Kasumi-1 (cell line): ENCODE measurements at places on chromosomes 12 and 14.
A peak's percentile ranks its signal among the peaks of the same experiment; 100 is the strongest.

GRCh38 chr12:101567918-101568317, 26.9 kb upstream of the MYBPC1 start:
- DNase-seq, result no peak

GRCh38 chr14:68795597-68796417, 2.9 kb upstream of the ZFP36L1 start:
- DNase-seq, result peak; percentile 32

- DNase-seq, result no peak
Observed at GRCh38 chr12:121753844-121754264, 39.6 kb downstream of the RHOF start.

- no peak for DNase-seq
Observed at GRCh38 chr12:4273273-4273651, 300 bp upstream of the CCND2 start.

- DNase-seq, result no peak
Observed at GRCh38 chr12:101116911-101117310, 93.1 kb downstream of the SLC5A8 start.

DNA sequence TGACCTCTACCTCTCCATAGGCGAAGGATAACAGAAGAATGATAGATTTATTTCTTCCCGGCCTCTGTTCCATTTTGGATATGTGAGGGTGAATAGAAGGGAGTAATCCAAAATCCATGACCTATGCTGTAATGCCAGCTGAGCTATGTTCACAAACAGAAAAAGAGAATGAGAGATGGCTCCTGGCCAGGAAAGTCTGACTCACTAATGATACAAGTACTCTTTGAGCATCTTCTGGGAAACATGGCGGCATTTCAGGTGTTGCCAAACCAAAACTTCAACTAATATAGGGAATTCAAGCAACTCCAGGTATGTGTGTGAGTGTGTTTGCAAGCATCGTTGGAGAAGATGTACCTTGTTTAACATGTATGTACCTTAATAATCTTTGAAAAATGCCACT, 55.1 kb downstream of the MED13L start:
- no peak for DNase-seq

- no peak for DNase-seq
Observed at GRCh38 chr12:73629893-73630831, 907.5 kb upstream of the ATXN7L3B start.

GRCh38 chr14:97491697-97492096, 694.5 kb downstream of the VRK1 start:
- DNase-seq, result no peak

DNA sequence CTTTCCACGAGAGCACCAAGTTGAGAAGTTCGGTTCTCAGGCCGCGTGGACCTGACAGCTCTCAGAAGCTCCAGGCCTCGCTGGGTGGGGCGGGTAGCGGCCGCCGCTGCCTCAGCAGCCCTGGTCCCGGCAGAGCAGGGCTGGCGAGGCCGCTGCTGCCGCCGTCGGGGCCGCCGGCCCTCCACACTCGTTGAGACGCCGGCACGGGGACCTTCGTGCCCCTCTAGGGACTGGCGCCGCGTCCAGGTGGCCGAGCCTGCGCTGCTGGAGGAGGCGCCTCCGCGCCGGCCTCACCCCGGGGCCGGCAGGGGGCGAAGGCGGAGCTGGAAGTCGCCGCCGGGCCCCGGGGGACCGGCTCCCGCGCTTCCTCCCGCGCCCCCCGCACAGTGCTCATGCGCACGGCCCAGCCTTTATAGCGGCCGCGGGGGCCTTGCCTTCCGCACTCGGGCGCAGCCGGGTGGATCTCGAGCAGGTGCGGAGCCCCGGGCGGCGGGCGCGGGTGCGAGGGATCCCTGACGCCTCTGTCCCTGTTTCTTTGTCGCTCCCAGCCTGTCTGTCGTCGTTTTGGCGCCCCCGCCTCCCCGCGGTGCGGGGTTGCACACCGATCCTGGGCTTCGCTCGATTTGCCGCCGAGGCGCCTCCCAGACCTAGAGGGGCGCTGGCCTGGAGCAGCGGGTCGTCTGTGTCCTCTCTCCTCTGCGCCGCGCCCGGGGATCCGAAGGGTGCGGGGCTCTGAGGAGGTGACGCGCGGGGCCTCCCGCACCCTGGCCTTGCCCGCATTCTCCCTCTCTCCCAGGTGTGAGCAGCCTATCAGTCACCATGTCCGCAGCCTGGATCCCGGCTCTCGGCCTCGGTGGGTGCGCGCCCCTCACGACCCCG, at the start of gene COCH:
TSS of gene COCH (plus strand) at position 440 of the 879 bp plus-strand sequence. CDS start at position 820, 380 bp downstream.
- DNase-seq, result peak; percentile 55

DNA sequence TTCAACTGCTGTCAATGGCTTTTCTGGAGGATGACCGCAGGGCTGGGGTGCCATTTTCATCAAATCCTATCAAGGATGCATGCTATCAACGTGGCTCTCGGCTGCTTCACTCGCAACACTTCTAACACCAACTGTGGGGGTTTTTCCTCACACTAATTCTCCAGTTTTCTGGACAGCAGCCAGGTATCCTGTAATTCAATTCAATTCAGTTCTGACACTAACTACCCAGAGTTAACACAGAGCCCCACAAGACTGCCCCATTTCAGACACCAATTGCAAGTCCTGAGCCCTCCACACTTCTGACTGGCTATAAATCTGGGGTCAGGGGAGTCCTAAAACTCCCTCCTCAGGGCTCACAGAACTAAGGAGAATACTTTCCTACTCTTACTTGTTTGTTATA, 55.3 kb upstream of the TMCC3 start:
- no peak for DNase-seq

DNA sequence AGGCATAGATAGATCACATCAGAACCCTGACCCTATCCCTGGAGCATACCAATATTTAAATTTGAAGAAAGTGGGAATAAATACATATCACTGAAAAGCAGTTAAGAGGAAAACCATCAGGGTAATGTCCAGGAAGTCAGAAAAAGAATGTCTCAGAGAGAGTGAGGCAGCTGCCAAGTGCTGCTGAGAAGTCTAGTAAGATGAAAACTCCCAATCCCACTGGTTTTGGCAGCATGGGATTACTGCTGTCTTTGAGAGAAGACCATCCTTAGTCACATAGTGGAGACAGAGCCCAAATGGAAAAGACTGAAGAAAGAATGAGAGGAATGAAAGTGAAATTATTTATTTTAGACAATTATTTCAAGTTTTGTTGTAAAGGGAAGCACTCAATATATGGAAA, 11.5 kb upstream of the TSPAN8 start:
- no peak for DNase-seq

DNA sequence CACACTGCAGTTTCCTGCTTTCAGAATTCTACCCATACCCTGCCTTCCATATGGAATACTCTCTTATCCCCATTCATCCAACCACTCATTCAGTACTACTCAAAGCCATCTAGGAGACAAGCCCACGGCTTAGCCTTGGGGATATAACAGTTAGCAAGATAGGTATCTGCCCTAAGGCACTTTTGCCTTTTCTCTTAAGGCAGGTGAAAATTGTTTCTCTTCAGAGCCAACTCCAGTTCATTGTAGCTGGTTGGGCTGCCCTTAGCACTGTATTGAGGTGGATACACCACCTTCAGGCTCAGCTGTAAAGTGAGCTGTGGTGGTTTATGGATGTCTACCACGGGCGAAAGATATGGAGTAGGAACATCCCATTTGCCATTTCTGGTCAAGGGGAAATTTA, 729.7 kb upstream of the TBX3 start:
- DNase-seq, result no peak

- no peak for DNase-seq
Observed at GRCh38 chr12:94047781-94048567, 100.4 kb upstream of the PLXNC1 start.

DNA sequence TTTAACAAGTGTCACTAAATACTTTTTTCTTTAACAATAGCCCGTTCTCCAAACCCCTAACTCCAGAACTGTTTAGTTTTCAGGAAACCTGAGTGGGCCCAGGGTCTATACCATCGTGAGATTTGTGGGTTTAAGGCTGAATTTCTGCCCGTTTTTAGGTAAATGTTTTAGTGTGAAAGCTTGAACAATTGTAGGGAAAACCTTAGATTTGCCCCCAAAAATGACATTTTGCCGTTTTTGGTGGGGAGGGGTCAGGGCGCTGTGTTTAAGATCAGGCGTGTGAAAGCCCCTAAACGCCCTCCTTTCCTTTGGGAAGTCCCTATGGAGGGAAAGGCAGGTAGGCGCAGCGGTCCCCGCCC, 320 bp upstream of the PRPF39 start:
- DNase-seq, result no peak

- no peak for DNase-seq
Observed at GRCh38 chr14:55267820-55268219, 3.4 kb upstream of the FBXO34 start.

- DNase-seq, result no peak
Observed at GRCh38 chr14:92322516-92322915, 449 bp upstream of the SLC24A4 start.

DNA sequence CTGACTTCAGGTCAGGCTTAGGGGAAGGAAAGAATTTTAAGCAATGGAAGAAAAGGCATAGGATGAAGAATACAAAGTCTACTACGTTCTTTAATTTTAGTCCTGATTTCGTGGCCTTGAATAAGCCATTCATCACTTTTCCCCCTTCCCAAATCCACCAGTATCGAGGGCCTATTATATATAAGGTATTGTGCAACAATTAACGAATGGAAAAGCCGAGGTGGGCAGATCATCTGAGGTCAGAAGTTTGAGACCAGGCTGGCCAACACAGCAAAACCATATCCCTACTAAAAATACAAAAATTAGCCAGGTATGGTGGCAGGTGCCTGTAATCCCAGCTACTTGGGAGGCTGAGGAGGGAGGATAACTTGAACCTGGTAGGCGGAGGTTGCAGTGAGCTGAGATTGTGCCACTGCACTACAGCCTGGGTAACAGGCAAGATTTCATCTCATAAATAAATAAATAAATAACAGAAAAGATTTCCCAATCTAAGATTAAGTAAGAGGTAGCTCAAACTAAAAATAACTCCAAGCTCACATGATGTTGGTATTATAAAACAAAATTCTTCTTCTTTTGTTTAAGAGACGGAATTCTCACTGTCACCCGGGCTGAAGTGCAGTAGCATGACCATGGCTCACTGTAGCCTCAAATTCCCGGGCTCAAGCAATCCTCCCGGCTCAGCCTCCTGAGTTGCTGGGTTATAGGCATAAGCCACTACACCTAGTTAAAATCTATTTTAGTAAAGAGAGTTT, 58.3 kb upstream of the NR2C1 start:
- no peak for DNase-seq

GRCh38 chr14:69647213-69647612, 35.8 kb downstream of the SUSD6 start:
- no peak for DNase-seq

GRCh38 chr12:124720004-124720680, 143.5 kb downstream of the SCARB1 start:
- DNase-seq, result no peak

DNA sequence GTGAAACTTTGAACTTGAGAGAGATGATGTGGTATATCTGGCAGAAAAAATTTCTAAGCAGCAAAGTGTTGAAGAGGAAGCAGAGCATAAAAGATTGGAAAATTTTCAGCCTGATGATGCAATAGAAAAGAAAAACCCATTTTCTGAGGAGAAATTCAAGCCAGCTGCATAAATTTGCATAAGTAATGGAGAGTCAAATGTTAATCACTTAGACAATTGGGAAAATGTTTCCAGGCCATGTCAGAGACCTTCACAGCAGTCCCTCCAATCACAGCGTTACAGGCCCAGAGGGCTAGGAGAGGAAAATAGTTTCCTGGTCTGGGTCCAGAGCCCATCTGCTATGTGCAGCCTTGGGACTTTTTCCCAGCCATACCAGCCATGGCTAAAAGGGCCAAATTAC, 469.0 kb upstream of the FOXG1 start:
- no peak for DNase-seq

DNA sequence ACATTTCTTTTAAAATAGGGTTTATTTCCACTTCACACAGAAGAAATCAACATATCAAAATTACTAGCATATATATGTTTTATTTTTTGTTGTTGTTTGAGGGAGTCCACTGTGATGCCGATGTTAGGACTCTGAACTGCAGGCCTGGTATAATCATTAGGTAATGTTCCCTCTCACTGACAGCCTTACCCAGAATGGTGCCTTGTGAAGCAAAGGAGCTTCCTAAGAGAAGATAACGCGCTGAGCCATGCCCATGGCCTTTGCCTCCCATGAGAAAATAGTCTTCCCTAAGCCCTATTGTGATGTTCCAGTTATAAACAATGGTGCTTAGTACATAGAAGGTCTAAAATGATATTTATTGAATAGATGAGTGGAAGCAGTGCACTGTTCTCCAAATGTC, 12.0 kb downstream of the GNG2 start:
- no peak for DNase-seq

DNA sequence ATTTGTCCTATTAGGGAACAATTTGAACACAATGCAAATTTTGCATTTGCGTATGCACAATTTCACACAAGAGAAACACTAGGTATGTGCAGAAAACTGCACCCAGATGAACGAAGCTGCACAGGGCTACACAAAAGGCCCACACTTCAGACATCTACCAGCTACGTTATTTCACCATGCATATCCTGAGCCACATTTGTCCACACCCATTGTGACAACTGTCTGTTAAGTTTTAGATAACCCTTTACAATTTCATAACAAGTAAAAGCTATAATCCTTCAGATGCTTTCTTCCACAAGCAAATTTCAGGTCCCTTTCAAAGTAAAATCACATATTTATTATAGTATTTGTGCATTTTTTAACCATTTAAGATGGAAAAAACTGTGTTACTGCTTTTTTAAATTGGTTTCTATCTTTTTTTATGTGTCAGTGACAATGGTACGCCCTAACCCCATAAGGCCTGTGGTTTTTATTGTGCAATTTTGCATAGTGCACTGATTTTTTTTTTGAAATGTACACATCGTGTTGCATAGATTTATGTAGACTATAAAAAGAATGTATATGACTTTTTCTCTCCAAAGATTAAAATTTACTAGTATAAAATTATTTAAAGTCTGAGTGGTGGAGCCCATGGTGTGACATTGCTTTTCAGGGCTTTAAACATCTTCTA, 87.8 kb upstream of the BTG1 start:
- DNase-seq, result no peak

DNA sequence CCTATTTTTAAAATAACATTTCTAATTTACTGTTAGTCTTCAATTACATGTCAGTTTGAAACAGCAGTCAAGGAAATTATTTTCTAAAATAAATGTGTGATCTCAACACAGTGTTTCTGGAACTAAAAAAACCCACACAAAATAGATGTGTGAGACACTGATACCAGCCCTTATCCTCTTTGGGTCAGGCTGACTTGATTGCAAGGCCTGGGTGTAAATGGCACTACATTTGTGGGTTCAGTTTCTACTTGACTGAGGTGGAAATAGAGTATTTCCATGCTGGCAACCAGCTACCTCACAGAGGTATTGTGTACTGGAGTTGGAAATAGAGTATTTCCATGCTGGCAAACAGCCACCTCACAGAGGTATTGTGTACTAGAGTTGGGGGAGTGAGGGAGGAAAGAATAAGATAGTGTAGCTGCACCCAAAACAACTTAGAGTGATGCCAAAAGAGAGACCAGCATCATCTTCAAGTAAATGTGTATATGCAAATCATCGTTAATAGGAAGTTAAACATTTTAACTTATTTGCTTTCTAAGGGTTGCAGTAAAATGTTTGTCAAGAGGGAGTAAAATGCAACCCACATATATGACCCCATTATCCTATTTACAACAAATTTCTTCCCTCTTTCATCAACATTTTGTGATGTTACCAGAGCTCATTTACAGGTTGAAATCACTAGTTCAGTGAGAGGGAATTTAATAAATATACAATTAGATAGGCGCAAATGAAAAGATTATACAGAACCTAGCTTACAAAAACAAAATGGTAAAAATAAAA, 10.7 kb upstream of the LYZ start:
- DNase-seq, result no peak

- no peak for DNase-seq
Observed at GRCh38 chr12:8541562-8541961, 857 bp upstream of the CLEC4E start.
